ENCODE measurements at places on chromosomes 13 and 19. TPM values are rescaled to one million over a fixed set of nuclear protein-coding genes. Genes with fewer than 3 reads are reported as not detected.
A peak's percentile ranks its signal among the peaks of the same experiment; 100 is the strongest.

The C19orf44 gene
- 9.8 TPM for total RNA-seq

The HSD17B14 gene
- 2.0 TPM for total RNA-seq

The RASAL3 gene
- total RNA-seq, result 1.1 TPM

The TRAPPC5 gene
- 107 TPM for total RNA-seq

The NOVA2 gene
- not detected for total RNA-seq

The ACER1 gene
- total RNA-seq, result not detected

The ERICH6B gene
- total RNA-seq, result not detected

The ATP7B gene
- 4.4 TPM for total RNA-seq

The RDH8 gene
- total RNA-seq, result not detected

The ZSCAN22 gene
- 4.2 TPM for total RNA-seq

- DNase-seq, result no peak
Measured at GRCh38 chr19:13101590-13102415, 855 bp downstream of the LYL1 start.

DNA sequence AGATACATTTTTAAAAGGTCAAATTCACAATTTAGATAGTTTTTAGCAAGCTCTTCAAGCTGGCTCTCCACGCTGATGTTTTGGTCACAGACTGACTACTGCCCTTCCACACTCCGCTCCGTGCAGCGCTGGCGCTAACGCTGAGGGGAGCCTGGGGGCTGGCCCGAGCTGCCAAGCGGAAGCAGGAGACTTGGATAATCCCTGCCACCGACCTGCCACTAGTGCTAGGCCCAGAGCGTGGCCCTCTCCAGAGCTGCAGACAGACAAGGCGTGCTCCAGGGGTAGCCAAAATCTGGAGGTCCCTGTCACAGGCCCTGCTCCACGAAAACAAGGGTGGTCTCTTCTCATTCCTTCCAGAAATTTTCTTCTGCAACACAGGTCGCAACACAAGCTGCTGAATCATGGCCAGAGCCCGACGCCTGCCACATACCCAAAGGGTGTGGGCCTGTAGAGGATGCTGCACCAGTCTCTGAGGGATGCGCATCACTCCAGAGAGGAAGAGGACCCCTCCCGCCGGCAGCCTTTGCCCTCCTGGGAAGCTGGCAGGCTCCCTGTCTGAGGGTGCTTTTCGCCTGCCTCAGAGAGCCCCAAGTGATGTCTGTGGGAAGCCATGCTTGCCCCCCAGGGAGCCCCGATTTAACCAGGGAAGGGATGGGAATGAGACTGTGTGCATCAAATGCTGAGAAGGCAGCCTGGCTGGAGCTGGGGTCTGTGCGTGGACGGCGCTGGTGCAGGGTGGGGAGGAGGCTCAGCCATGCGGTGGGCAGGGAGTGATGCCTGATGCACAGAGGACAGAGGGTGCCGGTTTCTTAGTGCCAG, 21.6 kb downstream of the CAPS start:
- DNase-seq, result no peak

DNA sequence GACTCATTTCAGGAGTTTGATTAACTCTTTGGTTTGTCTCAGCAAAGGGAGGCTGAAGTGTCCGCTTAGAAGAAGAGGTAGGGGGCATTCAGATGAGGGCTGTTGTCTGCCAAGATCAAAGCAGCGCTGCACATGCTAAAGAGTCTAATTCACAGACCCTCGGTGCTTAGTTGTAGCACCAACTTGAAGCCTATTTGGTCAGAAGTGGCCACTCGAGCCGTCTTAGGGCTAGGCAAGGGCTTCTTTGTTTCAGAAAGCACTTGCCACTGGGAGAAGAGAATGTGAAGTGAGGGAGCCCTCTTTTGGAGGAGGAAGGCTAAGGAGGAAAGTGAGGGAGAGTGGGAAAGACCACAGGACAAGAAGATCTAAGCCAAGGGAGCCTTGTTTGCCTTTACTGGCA, 313.4 kb upstream of the TMTC4 start:
- DNase-seq, result peak; percentile 42

GRCh38 chr19:15452111-15453047, 2.6 kb upstream of the WIZ start:
- DNase-seq, result peak; percentile 77

GRCh38 chr13:94712812-94713560, 641 bp upstream of the SOX21 start:
- peak; percentile 44 for DNase-seq

DNA sequence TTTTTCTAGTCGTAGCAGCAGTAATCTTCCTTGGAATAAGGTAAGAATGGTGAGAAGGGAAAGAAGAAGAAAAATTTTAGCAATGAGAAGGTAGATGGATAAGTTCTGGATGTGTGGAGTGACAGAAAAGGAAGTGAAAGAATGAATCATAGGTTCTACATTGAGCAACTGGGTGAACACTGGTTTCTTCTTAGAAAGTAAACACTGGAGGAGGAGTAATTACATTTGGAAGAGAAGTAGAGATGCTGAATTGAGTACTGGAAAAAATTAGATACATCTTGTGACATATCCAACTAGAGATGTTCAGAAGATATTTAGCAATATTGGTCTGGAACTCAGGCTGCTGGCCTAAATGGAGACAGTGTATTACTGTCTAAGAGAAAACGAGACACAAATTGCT, 148.5 kb downstream of the GPC5 start:
- DNase-seq, result no peak

DNA sequence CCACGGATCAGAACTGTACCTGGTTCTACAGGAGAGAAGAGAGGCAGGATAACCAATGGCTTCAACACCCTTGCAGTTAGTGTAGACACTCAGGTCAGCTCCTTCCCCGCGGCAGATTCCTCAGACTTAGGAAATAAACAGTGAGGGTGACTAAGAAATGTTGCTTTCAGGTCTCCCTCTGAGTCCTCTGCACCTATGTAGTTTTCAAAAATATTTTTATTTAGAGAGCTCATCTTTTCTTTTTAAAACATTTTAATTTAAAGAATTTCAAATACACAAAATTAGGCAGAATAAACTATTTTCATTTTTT, 195.2 kb downstream of the KLF12 start:
- no peak for DNase-seq

- no peak for DNase-seq
Measured at GRCh38 chr13:57063007-57063406, 77.7 kb upstream of the PRR20A start.

DNA sequence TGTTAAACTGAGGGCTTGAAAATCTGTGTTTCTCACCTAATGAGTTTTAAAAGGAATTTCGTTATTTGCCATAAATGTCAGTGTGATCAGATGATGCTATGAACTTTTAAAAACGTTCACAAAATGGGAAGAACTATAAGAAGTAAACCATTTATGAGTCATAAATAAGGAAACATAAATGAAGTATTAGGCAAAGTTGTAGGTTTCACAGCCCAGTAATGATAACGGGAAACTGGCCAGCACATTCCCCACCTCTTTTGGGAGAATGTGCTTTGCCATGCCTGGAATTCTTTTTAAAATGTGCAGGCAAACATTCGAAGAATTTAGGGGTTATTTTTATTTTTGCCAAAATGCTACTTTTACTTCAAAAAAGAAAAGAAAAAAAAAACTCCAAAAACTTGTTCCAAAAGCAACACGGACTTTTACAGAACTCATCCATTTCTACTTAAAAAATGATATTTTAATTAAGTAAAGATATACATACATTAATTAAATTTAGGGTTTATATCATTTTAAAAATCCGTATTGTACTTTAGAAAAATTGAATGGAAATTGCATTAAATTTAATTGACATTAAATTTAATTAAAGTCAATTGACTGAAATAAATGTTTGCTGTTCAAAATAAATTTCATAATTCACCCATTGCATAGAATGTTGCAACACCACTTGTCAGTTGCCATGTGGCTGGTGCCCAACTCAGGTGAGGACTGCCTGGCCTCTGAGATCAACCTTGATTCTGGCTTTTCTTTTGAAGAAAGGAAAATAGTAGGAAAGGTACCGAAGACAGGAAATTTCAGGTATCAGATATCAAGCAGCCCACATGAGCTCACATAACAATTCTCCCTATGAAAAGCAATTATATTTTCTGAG, 1198.5 kb downstream of the EFNB2 start:
- DNase-seq, result no peak

GRCh38 chr13:48476215-48476614, 56.7 kb downstream of the RCBTB2 start:
- no peak for DNase-seq

- no peak for DNase-seq
Measured at GRCh38 chr13:112998521-112999280, 29.7 kb downstream of the MCF2L start.

DNA sequence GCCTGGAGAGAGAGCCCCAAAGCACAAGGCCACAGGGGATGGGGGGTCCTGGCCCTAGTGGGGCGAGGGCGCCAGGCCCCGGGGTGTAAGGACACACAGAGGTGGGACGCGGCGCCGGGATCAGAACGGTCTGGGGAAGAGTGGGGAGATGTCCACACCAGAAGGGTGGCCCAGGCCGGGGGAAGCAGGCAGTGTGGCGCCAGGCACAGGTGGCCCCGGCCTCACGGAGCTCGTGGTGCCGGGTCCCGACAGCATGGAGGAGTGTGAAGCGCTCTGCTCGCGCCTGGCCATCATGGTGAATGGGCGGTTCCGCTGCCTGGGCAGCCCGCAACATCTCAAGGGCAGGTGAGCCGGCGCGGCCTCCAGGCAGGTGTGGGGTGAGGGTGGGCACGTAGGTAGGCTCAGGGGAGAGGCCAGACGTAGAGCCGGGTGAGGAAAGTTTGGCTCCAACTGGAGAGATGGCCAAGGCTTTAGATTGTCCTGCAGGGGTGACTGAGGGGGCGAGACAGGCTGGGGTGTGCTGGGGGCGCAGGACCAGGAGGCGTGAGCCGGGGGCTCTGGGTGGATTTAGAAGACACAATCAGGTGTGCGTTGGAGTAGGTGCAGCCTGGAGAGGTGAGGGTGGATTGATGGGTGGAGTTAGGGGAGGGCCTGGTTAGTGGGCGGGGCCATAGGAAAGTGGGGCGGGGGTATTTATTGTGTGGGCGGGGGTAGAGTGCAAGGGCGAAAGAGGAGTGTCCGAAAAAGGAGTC, 2.9 kb upstream of the ARHGAP45 start:
- no peak for DNase-seq

GRCh38 chr13:105139380-105140285, 1395.8 kb downstream of the EFNB2 start:
- peak; percentile 29 for DNase-seq

DNA sequence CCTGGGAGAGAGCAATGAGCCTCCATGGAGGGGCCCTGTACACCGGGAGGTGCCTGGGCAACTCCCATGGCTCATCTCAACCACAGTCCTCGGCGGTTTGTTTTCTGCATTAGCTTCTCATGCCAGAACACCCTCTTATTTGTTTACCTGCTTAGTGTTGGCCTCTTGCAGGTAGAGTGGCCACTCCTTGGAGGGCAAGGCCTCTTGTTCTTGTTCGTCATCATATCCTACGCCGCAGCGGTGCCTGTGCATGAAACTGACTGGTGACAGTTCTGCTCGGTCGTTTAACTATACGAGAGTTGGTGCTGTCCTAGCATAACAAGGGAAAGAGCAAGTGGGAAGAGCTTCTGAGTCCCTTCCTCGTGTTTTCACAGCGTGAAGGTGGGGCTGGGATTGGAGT, 40.5 kb upstream of the RNF113B start:
- no peak for DNase-seq

DNA sequence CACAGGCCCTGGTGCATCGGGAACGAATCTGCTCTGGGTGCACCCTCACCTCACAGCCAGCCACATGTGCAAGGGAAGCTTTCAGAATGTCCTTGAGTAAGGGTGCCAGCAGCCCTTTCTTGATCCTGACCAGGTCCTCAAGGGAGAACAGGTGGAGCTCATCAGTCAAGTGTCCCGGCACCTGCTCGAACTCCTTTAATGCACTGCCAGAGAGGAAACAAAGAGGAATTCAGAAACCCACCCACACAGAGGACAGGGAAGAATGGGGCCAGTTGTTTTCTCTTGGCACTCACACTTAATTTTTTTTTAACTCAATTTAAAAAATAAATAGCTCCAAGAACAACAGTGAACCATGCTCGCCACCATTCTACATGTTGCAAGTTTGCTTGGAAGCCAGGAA, 41.7 kb downstream of the RUBCNL start:
- no peak for DNase-seq

- no peak for DNase-seq
Measured at GRCh38 chr19:51257471-51257870, 6.6 kb downstream of the SIGLECL1 start.

- DNase-seq, result no peak
Measured at GRCh38 chr19:38670921-38671398, 23.5 kb downstream of the ACTN4 start.

- DNase-seq, result no peak
Measured at GRCh38 chr13:23993680-23993985, 96.3 kb upstream of the C1QTNF9B start.

DNA sequence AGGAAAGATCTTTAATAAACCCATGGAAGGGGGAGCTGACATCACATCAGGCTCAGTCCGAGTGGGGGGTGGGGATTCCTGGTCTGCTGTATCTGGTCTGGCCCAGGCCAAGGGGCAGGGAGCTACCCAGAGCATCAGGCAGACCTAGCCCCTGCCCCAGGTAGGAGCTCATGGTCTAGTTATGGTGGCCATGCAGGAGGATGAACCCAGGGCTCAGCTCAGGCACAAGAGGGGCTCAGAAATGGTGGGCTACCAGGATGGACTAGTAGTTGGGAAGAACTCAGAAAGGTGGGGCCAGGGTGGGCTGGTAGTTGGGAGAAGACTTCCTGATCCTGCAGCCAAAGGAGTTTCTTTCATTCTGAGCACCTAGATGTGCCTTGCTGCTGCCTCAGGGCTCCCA, 14.3 kb downstream of the VSTM2B start:
- DNase-seq, result no peak

DNA sequence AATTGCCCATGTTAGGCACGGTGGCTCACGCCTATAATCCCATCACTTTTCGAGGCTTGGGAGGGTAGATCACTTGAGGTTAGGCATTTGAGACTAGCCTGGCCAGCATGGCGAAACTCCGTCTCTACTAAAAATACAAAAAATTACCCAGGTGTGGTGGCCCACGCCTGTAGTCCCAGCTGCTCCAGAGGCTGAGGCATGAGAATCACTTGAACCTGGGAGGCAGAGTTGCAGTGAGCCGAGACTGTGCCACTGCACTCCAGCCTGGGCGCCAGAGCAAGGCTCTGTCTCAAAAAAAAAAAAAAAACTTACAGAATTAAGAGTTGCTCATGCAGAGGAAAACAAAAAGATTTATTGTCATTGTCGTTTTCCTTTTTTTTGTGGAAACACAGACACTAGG, 3.4 kb upstream of the PSMC4 start:
- no peak for DNase-seq

DNA sequence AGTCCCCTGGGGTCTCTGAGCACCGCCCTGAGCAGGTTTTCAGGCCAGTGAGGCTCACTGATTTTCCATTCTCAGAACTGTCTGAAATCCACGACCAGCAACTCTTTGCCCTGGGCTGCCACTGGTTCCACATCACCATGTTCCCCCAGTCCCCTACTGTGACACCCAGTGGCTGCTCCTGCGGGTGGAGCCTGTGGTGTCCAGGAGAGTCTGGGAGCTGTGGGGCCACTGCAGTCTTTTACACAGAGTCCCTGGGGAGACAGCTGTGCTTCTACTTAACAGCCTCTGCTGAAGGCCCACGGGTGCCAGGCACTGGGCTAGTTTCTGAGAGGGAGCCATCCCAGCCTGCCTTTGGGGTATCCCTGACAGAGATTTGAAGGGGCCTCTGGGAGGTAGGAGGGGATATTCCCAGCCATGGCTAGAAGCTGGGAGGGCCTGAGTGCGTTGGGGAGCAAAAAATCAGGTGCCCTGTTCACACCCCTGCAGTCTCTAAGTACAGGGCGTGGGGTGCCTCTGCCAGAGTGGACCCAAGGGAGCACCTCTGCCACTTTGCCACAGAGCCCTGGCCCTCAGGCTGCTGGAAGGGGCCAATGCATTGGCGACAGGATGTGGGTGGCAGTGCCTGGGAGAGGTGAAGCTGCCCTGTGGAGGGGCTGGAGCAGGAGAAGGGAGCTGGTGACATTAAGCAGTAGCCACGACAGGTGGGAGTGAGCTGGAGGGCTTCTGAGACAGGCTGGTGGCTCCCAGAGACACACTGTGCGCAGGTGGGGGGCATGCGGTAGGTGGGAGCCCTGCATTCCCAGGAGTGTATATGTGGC, 200.2 kb upstream of the ZNF536 start:
- DNase-seq, result no peak

All from A673 (cell line).